ENCODE measurements at places on chromosomes 4 and X.

GRCh38 chr4:26105815-26106699 lies 192.0 kb downstream of the SMIM20 start:
- DNase-seq, result peak; percentile 14

DNA sequence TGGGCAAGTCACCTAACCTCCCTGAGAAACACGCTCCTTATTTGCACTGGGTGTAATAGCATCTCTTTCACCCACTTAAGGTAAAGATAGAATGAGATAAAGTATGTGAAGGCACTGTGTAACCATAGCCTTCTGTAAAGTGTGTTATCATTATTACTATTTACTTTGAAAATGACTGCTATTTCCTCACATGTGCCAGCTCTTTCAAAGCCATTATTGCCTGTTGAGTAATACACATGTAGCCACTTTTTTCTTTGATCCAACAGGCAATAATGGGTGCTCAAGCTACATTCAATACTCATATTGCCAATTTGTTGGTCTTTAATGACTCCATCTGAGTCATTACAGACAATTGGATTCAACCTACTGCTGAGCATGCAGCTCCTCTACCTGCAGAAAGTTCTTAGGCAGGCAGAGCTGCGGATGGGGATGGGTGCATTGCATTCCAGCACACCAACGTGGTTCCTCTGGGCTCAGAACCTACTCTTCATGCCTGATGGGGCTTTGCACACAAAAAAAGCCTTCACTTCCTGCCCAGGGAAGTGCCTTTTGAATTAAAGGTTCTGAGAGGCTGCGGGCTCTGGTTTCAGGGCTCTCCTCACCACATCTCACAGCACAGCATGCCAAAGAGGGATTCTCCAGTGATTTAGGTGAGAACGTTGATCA lies 9.7 kb downstream of the PTCHD1 start:
- no peak for DNase-seq

DNA sequence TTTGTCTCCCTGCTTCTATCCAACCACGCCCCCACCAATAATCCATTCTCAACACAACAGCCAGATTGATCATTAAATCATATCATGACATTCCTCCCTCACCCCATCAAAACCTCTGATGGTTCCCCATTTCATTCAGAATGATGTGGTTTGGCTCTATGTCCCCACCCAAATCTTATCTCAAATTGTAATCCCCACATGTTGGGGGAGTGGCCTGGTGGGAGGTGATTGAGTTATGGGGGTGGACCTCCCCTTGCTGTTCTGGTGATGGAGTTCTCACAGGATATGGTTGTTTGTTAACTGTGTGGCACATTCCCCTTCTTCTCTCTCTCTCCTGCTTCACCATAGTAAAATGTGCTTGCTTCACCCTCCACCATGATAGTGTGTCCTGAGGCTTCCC lies 23.3 kb downstream of the TRMT2B start:
- DNase-seq, result no peak

- no peak for DNase-seq
Measured at GRCh38 chrX:23114241-23114640, 114.5 kb downstream of the DDX53 start.

DNA sequence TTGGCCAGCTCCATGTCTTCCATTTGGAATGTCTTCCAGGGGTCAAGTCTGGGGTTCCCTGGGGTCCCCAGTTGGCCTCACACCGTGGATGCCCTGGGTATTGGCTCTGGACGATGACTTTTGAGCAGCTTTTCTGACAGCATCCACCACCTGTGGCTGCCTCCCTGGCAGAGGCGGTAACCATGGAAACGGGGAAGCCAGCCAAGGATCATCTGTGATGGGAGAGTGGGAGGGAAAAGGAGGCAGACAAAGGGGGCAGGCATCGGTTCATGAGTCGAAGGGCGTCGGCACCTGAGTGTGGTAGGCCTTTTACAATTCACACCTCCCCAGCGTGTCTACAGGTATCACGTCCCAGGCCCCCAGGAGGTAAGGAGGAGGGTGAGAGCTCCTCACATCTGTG lies 152.2 kb downstream of the ASMT start:
- no peak for DNase-seq

GRCh38 chrX:43003204-43003565 lies 225.2 kb upstream of the PPP1R2C start:
- DNase-seq, result no peak

DNA sequence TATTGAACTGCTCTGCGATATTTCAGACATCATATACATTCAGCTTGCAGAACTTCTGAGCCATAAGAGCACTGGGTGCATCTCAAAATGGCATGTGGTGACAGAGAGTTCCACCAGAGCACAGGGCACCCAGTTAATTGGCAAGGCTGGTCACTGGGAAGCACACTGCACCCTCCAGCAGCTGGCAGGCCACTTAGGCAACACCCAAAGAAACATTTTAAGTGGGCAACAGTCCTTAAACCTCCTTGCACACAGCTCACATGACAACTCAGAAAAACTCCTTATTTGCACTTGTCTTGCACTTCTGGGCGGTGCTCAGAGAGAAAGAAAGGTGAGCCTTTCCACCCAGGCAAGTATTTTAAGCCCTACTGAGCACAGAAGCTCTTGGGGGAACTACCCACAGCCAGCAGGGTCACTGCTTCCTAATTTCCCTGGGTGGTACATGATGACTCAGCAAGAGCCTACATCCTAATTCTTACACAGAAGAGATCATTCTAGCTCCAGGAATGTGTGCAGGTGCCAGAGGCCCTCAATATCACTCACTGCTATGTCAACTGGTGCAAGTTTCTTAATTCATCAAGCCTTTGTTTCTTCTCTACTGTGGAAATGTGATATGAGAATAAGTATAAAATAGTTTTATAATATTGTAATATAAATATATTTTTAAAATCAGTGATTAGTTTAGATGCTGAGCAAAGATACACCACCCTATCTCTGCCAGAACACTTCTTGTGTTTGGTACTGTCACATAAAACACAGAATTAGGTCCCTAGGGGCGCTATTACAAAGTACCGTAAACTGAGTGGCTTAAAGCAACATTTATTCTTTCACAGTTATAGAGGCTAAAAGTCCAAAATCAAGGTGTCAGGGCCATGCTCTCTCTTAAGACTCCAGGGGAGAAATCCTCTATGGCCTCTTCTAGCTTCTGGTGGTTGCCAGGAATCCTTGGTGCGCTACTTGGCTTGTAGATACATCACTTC lies 155.1 kb upstream of the PPARGC1A start:
- no peak for DNase-seq

GRCh38 chr4:112545346-112545745 lies 29.4 kb upstream of the NEUROG2 start:
- DNase-seq, result no peak

GRCh38 chr4:85946821-85947220 lies 413.0 kb downstream of the MAPK10 start:
- DNase-seq, result no peak

- DNase-seq, result peak; percentile 32
Measured at GRCh38 chrX:3811331-3812311, 98.2 kb upstream of the PRKX start.

DNA sequence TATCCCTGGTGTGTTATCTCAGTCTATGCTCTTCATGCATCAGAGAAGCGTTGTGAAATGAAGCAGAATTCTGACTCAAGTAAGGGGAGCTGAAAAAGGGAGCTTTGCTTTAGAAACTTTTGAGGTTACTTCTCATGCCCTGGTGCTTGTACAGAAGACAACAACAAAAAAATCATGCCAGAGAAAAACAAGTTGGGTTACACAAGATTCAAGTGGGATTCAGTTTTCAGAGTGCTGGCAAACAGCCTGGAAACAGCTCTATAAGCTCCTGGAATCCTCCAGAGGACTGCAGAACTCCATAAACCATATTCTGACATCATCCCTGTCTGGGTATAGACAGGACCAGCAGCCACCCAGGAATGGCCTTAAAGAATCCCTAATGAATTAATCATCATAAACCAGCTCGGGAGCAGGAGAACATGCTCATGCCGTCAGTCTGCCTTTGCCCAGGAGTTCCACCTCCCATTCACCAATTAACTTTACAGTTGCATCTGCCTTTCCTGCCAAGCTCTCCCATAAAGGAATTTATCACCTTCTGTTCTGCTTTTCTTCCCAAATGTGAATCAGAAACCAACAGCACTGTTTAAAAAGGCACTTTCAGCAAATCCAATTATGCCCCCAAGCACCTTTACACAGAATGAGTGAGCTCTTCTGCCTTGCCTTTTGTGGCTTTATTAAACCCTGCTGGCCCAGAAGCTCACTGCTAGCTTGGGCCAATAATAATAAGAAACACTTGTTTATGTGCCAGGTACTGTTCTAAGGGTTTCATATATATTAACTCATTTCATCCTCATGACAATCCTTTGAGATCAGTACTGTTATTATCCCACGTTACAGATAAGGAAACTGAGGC lies 54.5 kb upstream of the FBXW7 start:
- peak; percentile 95 for DNase-seq

- DNase-seq, result no peak
Measured at GRCh38 chr4:140989944-140990343, 143.3 kb downstream of the RNF150 start.

DNA sequence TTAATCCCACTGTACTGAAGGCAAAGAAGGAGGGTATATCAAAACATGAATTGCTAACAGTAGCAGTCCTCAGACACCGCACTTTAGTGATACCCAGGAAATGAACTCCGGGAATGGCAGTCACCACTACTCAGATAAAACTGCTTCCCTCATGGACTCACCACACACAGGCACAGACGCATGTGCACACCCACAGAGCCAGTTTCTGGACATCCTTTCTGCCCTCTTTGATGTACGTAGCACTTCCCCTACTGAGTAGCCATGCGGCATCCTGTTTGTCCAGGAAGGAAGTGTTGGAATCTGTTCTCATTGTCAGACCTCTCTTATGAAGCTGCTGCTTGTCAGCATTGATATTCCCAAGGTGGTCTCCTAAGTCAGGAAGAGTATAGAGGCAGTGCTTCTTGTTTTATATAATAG lies 95.7 kb downstream of the DCLK2 start:
- peak; percentile 62 for DNase-seq

GRCh38 chrX:23964191-23964590 lies 56.4 kb downstream of the CXorf58 start:
- DNase-seq, result no peak

DNA sequence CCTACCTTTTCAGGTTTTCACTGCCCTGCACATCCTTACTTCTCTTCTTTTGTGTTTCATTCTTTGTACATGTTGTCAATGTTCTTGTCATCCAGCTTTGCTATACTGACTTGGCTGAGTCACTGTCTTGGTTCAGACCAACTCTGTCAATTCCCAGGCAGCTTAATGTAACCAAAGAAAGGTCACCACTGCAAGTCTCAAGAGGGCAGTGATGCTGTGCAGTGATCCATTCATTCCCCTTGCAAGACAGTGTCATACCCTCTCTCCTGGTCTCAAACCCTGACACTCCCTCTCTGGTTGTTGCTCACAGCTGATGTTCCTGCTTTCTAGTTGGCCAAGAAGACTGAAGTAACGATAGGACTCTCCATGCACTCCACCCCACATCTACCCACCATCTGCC lies 17.5 kb downstream of the RAB39B start:
- no peak for DNase-seq

GRCh38 chrX:129540722-129541184 lies 694 bp downstream of the OCRL start:
- DNase-seq, result no peak

DNA sequence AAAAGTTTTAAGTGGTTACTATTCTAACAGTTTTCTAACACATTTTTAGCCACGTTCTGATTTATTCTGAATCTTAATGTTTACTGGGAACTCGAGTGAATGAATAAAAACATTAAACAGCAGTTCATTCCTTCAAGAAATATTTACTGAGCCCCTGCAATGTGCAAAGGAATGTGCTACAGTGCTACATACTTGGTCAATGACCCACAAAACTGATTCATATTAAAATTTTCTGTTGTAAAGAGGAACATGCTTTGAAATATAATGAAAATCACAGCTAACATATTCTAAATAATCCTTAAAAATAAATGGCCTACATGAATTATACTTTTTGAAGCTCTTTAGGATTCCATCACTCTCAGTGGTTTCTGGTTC lies 78.7 kb downstream of the ARAP2 start:
- DNase-seq, result no peak

DNA sequence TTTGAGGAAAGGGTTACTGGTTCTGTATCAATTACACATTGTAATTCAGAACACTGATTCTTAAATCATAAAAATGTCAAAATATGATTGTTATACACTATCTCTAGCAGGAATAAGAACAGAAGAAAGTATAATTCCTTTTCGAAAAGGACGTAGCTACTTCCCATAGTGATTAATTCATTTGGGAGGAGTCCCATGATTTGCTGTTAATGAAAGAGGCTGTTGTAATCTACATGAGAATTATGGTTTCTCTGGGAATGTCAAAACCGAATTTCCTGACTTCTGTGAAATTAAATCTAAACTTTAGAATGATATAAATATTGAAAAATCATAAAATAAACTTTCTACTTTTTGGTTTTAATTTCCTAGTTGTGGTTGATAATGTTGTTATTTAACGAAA lies 191.1 kb upstream of the ETNPPL start:
- DNase-seq, result no peak

All from lung (tissue), 17 donors.